Effector memory CD8-positive, alpha-beta T cell (primary cell): ENCODE measurements at places on chromosomes 16 and 17.

- peak; percentile 29 for DNase-seq
Observed at GRCh38 chr16:66523861-66524354, 26.0 kb downstream of the TK2 start.

DNA sequence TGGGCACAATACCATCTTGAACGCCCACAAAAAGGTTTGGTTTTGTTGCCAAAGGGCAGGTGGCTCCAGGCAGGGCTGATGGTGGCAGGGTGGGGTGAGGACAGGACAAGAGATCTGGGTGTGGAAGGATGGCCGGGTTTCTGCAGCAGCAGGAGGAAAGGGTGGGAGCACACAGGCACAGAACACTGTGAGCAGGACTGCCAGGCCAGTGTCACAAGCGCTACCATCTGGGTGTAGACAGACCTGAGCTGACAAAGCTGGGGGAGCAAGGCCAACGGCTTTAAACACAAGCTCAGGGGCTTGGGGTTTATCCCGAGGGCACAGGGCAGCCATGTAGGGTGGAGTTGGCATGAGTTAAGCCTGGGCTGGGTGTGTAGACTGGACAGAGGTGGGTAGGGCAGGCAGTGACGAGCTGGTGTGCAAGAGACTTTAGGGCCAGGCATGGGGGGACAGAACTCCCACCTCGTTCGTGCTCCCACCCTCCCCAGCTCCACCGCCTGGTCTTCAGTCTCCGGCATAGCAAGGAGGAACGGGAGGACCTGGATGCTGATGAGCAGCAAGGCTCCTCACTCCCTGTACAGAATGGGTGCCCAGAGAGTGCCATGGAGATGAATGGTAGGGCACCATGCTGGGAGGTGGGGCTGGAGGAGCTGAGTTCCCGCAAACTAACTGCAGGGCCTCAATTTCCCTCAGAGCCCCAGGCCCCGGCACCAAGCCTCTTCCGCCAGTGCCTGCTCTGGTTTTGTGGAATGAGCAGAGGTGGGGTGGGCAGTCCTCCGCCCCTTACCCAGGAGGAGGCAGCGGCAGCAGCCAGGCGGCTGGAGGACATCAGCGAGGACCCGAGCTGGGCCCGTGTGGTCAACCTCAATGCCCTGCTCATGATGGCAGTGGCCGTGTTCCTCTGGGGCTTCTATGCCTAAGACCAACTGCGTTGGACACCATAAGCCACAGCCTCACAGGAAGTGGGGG lies 7.0 kb downstream of the SLC5A2 start:
- DNase-seq = no peak

DNA sequence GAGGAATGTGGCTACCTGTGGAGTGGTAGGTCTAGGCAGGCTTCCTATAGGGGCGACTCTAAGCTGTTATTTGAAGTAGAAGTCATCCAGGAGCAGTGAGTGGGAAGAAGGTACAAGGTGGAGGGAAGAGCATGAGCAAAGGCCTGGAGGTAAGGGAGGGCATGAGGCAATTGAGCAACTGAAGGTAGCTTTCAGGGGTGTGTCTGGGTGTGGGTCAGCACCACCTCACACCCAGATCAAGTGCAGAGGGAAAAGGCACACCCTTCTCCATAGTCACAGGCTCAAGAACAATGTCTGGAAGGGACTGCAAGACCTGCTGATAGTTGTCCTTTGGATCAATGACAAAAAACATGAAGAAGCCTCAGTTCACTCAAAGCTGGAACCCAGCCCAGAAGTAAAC lies 46.5 kb upstream of the IRX6 start:
- no peak for DNase-seq

DNA sequence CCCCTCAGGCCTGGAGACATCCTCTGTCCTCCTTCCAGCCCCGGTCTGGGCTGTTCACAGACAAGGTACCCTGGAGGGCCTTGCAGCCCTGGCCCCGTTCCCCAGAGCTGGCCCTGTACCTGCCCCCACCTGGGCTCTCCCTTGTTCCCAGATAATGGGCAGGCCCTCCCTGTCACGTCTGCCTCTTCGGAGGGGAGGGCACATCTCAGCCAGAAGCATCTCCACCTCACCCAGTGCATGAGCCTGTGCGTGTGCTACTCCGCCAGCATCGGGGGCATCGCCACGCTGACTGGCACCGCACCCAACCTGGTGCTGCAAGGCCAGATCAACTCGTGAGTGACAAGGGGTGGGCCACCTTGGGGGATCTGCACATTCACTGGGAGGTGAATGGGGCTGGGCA lies 14.9 kb upstream of the FOXN1 start:
- no peak for DNase-seq

- no peak for DNase-seq
Observed at GRCh38 chr17:83138820-83139219, 59.4 kb downstream of the METRNL start.

- no peak for DNase-seq
Observed at GRCh38 chr16:20300312-20301097, 26.8 kb downstream of the GP2 start.

DNA sequence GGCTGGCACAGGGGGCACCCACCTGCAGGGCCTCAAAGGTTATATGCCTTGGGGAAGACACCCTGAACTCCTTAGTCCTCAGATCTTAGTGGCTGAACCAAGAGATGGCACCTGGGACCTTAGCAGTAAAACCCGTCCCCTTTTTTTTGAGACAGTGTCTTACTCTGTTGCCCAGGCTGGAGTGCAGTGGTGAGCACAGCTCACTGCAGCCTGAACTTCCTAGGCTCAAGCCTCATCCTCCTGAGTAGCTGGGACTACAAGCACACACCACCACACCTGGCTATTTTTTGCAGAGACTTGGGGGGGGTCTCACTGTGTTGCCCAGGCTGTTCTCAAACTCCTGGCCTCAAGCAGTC lies 237.2 kb downstream of the MRTFB start:
- DNase-seq = no peak

GRCh38 chr17:68260051-68260762 lies 12.4 kb downstream of the AMZ2 start:
- DNase-seq = no peak

GRCh38 chr16:75584108-75584507 lies 17.9 kb downstream of the GABARAPL2 start:
- no peak for DNase-seq

GRCh38 chr17:41415411-41415810 lies 9.0 kb downstream of the KRT37 start:
- no peak for DNase-seq

GRCh38 chr17:50966163-50966666 lies 100.1 kb upstream of the TOB1 start:
- DNase-seq = no peak

DNA sequence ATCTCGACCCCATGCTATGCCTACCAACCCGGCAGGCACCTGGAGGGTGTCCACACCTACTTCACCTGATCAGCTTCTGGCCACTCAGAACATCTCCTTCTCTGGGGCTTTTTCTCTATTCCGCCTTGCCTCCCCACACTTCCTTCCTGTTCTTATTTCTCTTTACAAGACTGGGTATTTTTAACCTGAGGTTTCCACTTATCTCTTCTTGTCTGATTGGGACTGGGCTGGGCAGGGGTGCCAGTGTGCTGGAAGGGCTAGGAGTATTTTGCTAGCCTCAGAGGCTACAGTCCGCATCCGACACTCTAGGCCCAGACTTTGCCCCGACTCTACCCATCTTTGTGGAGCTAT lies 26.2 kb upstream of the ZNF652 start:
- peak; percentile 30 for DNase-seq

DNA sequence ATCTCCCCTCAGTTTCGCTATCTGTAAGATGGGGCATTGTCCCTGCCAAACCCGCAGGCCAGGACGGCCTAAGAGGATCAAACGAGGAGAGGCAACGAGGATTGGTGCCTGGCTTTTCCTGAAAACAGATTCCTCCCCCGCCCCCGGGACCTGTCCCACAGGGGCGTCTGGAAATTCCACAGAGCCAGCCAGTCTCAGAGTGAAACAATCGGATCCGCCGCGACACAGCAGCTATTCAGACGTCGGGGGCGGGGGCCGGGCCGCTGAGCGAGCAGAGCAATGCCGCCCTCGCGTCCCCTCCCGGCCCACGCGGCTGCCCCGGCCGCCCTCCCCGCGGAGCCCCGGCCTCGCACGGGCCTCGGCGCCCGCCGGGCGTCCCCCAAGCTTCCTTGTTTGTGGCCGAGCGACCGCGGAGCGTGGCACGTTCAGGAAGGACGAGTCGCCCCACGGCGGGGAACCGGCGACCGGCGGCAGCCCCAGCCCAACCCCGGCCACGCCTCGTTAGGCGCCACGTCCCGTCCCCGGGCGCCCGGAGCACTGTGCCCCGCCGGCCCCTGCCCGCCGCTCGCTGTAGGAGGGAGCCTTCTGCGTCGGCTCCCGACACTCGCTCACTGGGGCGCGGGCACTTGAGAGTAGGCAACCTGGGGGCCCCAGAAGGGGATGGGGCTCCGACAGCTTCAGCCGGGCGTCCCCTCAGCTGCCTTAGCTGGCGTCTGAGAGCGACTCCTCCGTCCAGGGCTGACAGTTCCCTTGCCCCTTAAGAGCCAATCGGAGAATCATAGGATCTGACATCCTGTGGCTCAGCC lies 29.6 kb upstream of the PHOSPHO1 start:
- peak; percentile 40 for DNase-seq

DNA sequence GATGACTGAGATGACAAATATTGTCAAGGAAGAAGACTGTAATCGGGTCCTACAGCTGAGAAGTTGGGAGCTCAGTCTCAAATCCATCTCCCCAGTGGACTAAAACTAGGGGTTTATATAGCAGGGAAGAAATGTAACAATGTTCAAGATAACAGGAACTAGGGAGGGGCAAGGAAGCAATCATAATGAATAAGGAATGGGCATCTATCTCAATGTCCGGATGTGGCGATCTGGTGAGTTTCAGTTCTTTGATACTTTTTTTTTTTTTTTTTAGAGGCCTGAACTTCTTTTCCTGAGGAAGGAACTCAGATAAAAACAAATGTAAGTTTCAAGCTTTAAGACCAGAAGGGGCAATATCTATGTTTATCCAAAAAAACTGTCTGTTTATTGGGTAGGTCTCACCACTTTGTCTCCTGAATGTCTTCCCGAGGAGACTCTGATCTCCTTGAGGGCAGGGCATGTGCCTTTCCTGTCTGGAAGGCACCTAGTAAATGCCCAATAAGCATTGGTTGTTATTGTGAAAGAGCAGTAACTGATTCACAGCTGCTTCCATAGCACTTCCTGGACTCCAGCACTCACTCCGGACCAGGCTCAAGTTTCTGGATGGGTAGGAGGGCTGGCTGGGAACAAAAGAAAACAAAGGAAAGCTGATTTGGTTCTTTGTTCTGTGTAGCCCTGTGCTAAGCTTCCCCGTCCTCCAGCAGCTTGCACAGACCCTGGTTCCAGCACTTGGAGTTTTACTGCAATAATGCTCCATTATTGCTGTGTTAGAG lies 51.9 kb downstream of the MEOX1 start:
- no peak for DNase-seq

DNA sequence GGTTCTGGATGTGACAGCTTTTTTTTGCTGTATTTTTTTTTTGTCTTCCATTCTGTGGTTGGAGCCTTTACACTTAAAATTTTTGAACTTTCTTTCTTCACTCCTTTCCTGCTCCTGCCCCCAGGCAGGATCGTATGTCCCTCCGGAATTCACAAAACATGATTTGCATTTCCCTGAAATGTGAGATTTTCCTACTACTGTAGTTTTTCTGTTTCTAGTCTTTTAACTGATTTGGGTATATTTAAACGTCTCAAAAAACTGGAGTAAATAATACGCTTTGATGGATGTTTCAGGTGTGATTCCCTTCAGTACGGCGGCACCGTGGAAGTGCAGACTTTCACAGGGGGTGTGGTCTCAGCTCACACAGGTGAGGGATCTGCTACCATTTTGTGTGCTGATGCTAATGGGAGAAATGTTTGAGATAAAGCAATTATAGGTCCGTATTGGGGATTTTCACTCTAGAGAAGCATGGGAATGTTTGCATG lies 686 bp downstream of the SRCAP start:
- DNase-seq = no peak

GRCh38 chr16:85931596-85932402 lies 32.8 kb downstream of the IRF8 start:
- DNase-seq = no peak

GRCh38 chr16:17238285-17239028 lies 232.3 kb downstream of the XYLT1 start:
- no peak for DNase-seq

- DNase-seq = no peak
Observed at GRCh38 chr16:56347166-56347565, 78.2 kb downstream of the AMFR start.

DNA sequence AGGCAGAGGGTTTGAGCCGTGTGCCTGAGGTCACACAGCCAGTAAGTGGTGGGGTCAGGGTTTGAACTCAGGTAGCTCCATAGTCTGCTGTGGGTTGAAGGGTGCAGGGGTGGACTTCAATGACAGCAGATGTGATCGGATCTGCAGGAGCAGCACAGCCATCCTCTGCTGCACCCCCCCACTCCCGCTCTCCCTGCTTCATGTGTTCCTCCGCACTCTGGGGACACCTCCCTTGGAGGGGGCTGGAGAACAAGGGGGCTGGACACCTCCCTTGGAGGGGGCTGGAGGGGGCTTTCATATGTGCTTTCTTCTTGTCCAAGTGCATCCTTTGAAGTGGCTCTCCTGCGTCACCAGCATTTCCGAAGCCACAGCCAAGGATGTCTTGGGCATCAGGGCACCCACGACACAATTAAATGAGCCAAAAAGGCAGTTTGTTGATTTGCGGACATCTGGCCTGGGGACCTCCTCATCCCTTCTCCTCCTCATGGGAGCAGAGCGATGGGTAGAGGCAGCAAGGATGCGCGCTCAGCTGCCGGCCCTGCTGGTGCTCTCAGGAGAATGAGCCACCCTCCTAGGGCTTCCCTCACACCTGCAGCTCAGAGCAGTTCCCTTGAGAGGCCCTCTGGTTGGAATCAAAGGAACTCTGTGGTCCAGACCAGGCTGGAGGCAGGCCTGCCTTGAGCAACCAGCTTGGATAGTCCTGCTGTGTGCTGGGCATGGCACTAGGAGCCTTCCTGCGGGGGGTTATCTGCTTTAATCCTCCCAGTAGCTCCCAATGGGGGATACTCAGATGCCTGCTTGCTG lies 26.2 kb downstream of the WSCD1 start:
- DNase-seq = no peak

DNA sequence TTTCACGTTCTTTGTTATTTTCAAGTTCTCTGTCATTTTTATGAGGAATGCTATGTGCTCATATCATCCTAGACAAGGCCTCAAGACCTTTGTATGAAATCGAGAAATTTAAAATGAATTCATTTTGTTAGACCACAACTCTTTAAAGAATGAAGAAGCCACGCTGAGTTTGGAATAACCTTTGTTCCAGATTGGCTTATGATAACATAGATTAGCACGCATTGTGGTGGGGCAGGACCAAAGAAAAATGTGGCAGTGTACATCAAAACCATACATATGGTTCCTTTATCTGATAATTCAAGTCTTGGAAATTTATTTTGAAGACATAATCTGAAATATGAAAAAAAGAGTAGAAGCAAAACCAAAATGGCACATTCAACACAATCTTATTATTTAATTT lies 2.2 kb downstream of the HSD17B2 start:
- no peak for DNase-seq

DNA sequence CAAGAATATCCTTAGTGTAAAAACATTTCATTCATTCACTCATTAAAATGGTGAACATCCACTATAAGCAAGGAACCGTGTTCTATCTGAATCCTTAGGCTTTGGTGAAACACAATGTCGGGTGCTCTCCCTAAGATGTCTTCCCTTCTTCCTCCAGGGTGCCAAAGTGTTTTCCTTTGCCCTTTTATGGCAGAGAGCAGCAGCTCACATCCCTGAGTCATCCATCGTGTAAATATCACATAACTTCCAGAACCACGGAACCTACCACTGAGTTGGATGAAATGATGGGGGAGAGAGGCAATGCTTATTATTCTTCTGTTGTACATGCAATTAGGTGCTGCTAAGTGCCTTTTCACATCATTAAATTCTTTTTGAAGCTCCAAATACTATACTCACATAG lies 50.2 kb downstream of the DNAH3 start:
- DNase-seq = no peak
